HCT116 (cell line): ENCODE measurements at places on chromosomes 12 and 14. TPM values are rescaled to one million over a fixed set of nuclear protein-coding genes. Genes with fewer than 3 reads are reported as not detected.

RAD9B gene
- total RNA-seq, result 0.17 TPM

TPH2 gene
- total RNA-seq, result not detected

MYO1H gene
- not detected for total RNA-seq

DNA sequence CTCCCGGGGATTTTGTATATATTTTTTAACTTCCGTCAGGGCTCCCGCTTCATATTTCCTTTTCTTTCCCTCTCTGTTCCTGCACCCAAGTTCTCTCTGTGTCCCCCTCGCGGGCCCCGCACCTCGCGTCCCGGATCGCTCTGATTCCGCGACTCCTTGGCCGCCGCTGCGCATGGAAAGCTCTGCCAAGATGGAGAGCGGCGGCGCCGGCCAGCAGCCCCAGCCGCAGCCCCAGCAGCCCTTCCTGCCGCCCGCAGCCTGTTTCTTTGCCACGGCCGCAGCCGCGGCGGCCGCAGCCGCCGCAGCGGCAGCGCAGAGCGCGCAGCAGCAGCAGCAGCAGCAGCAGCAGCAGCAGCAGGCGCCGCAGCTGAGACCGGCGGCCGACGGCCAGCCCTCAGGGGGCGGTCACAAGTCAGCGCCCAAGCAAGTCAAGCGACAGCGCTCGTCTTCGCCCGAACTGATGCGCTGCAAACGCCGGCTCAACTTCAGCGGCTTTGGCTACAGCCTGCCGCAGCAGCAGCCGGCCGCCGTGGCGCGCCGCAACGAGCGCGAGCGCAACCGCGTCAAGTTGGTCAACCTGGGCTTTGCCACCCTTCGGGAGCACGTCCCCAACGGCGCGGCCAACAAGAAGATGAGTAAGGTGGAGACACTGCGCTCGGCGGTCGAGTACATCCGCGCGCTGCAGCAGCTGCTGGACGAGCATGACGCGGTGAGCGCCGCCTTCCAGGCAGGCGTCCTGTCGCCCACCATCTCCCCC lies 777 bp downstream of the ASCL1 start:
- no peak for DNase-seq

GRCh38 chr14:69582212-69582611 lies 7.5 kb upstream of the CCDC177 start:
- no peak for DNase-seq

- DNase-seq, result no peak
Measured at GRCh38 chr12:23222801-23223200, 597.8 kb downstream of the ETNK1 start.

TEDC1 gene
- total RNA-seq, result 40.4 TPM

DNA sequence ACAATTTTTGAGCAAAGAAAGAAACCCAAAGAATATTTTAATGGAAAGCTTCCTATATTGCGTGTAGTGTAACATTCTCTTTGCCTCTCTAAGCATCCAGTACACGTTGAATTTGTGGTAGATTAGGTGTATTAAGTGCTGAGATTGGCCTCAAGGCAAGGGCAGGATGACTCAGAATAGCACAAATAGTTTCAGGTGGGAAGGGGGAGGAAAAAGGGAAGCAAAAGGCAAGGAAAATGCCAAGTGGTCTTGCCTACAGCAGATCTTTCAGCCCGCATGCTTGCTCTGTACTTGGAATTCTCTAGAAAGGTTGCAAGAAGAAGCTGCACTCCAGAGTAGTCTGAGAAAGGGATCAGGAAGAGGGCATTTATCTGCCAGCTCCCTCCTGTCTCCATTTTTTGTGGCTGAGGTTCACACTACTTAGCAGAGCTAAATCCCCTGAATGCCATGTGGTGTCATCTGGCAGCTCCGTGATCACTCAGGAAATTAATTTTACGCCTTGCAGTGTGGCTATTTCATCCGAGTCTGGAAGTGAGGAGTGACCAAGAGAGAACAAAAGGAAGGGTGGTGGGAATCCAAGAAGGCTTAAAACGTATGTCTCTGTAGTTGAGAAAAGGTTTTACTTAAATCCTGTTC lies 28.5 kb downstream of the CDKN1B start:
- DNase-seq, result no peak

GRCh38 chr12:1332327-1332726 lies 262.1 kb downstream of the FBXL14 start:
- peak; percentile 6 for DNase-seq

DNA sequence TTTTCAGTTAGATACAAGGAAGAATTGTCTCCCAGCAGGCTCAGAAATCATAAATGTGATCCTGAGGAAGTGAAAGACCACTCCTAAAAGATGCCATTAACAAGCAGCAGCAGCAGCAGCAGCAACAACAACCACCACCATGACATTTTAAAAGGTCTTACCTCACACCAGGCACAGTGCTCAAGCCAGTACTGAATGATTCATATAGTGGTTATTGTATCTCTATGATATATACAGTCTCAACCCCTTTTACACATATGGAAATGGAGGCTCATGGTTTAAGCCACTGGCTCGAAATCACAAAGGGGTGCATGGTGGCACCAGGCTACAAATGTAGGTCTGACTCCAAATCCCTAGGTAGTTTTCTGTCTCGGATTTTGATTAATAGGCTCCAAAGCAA lies 126.9 kb downstream of the KTN1 start:
- no peak for DNase-seq

HCAR1 gene
- total RNA-seq, result not detected

- no peak for DNase-seq
Measured at GRCh38 chr14:90610346-90611040, 205.7 kb downstream of the TTC7B start.

DNA sequence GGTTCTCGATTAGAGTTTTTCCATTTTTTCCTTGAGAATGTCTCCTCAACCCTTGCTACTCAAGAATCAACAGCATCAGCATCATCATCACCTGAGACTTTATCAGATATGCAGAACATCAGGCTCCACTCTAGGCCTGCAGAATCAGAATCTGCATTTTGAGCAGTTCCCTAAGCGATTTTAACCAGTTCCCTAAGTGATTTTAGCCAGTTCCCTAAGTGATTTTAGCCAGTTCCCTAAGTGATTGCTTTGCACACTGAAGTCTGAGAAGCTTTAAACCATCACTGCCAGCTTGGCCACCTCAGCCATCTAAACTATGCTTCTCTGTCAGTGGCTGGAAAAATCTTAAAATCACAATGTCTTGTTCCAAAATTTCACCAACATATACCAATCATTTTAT lies 29.4 kb upstream of the SLC38A1 start:
- no peak for DNase-seq

- DNase-seq, result no peak
Measured at GRCh38 chr12:22234561-22234960, 99.9 kb downstream of the ST8SIA1 start.

DNA sequence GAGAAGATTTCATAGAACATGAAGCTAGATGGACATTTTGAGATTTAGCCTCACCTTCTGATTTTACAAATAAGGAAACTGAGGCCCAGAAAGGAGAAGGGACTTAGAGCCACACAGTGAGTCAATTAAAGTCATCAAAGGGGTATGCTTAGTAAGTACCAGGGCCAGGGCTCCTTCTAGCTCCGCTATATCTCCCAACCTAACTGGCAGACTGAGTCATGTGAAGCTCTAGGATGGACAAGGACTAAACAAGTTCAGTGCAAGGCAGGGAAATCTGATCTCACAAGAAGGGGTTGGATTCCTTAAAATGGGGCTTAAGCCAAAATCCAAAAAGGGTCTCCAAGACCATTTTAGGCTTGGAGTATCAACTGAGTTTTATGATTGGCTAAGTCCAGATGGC lies 215.8 kb downstream of the PHLDA1 start:
- no peak for DNase-seq

DNA sequence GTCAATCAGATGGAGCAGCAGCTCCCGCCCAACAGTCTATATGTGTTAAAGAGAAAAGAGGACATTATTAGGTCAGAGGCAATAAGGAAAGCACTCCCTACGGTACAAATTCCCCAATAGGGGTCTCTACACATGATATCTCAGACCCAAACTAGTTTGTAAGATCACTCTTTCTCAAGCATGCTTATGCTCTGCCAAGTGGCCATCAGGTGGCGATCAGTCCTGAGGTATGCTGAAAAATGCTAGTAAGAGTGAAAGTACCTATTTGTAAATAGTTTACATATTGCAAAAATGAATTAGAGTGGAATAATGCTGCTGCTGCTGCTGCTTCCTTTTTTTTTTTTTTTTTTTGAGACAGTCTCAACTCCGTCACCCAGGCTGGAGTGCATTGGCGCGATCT lies 61.0 kb downstream of the CPM start:
- peak; percentile 19 for DNase-seq

- DNase-seq, result no peak
Measured at GRCh38 chr12:123379391-123379790, 4.5 kb upstream of the KMT5A start.

GRCh38 chr12:121652767-121653497 lies 16.5 kb downstream of the MORN3 start:
- DNase-seq, result no peak

DNA sequence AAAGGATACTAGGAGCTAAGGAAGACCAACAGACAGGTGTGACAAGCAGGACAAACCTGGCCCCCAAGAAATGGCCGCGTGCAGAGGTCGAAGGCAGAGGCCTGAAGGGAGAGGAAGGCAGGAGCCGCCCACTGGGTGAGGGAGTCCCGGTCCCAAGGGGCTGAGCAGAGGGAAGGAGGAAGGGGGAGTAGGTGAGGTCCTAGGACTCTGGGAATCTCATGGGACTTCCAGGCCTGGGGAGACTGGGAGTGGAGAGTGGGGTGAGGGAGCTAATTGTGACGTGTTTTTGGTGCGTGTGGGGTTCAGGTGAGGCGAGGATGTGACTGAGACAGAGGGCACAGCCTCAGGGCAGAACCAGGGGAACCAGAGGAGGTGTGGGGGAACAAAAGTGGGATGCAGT lies 11.7 kb upstream of the FLVCR2 start:
- no peak for DNase-seq

- DNase-seq, result peak; percentile 57
Measured at GRCh38 chr14:102314242-102315011, 5.1 kb upstream of the ZNF839 start.

DNA sequence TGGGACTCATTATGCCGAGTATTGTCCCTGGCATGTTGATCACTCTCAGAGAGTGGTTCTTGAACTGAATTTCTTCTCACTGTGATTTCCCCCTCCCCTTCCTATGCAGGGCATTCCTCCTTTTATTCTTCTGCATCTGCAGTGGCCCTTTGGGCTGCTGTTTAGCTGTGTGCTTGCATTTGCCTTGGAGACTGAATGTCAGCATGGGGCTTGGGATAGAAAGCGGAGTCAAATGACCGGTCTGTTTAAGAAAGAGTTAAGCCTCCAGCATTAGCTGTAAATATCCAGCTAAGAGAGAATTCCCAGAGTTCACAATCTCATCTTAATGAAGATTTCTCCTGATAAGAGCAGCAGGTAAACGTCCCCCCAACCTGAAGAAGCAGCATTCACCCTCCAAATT lies 65.6 kb upstream of the RMST start:
- no peak for DNase-seq

- no peak for DNase-seq
Measured at GRCh38 chr14:77372304-77372841, 4.5 kb downstream of the TMED8 start.

DNA sequence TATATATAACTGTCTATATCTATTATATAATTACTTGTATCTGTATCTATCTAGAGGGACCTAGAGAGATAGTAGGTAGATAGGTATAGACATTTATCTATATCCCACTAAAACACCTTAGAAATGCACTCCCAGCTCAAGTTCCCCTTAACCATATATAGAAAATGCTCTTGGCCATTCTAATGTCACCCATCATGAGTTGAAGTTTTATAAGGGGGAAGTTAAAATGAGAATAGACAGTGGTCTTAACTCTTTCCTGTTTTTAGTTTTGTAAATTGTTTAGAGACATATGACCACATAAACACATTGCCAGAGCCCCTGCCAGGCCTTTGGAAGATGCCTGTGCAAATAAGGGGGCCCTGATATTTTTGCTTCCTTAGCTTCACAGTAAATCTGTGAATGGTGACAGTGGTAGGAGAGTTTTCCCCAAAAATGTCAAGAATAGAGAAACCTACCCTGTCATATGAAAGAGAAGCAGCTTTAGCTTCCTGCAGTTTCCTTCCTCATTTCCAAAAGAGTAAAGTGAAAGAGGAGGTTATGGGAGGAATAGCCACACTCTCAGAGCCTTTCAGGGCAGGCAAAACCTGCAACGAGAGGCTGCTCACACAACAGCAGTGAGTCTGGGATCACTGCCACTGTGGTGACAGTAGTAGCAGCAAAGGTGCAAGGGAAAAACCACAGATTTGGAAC lies 45.5 kb downstream of the MGST1 start:
- no peak for DNase-seq

GRCh38 chr12:60834806-60835205 lies 1239.0 kb downstream of the SLC16A7 start:
- DNase-seq, result no peak

MTERF2 gene
- 7.8 TPM for total RNA-seq

- DNase-seq, result no peak
Measured at GRCh38 chr12:53481939-53482586, 17.2 kb downstream of the MAP3K12 start.

WNT1 gene
- not detected for total RNA-seq

KERA gene
- not detected for total RNA-seq

GRCh38 chr12:291153-291723 lies 28.6 kb upstream of the SLC6A13 start:
- no peak for DNase-seq

EEA1 gene
- total RNA-seq, result 13.8 TPM

DNA sequence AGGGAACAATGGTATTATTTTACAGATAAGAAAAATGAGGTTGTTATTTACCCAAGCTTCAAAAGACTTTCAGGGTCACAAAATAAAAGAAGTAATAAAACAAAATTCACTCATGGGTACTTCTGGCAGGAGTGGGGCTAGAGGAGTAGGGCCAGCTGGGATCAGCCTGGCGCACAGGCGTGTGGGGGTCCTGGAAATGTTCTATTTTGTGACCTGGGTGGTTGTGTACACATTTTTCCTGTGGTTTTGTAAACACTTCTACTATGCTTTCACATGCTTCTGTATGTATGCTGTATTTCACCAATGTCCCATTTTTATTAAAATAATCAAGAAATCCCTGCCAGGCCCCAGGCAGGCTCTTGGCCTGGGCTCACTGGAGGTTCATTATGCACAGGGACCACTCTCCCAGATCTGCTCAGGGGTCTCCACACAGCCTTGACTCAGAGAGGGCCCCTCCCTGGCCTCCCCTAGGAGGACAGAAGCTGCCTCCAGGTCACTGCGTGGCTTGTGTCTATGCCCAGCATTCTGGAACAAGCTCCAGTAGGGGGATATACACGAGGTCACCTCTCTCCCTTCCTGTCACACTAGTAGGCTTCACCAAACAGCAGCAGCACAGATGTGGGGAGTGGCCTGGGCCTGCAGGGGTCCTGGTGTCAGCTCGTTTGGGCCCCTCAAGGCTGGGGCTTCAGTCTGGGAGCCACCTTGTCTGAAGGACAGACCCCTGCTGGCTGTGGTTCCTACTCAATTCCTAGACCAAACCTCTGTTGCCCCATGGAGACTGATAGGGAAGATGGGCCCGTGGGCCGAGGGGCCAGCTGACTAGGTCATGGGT lies 37.8 kb downstream of the ANAPC7 start:
- no peak for DNase-seq

DNA sequence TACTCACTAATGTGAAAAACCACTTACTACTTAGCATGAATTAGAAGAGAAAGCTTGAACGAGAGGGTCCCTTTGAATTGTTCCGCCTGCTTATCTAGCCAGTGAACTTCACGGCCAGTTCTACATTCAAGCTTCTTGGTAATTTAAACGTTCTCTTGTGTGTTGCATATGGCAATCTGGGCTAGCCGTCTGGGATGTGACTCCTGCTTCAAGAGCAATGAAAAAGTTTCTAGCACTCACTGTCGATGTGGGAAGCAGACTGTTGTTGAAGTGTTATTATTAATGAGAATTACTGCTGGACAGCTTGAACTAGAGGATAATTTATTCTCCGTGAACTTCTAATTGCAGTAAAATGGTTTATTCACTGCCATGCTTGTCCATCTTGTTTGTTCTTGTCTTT lies 93.9 kb downstream of the SLC15A5 start:
- no peak for DNase-seq

GPX2 gene
- total RNA-seq, result 0.61 TPM

AGAP2 gene
- total RNA-seq, result 15.8 TPM
